ENCODE measurements at places on chromosomes 2 and 18.

DNA sequence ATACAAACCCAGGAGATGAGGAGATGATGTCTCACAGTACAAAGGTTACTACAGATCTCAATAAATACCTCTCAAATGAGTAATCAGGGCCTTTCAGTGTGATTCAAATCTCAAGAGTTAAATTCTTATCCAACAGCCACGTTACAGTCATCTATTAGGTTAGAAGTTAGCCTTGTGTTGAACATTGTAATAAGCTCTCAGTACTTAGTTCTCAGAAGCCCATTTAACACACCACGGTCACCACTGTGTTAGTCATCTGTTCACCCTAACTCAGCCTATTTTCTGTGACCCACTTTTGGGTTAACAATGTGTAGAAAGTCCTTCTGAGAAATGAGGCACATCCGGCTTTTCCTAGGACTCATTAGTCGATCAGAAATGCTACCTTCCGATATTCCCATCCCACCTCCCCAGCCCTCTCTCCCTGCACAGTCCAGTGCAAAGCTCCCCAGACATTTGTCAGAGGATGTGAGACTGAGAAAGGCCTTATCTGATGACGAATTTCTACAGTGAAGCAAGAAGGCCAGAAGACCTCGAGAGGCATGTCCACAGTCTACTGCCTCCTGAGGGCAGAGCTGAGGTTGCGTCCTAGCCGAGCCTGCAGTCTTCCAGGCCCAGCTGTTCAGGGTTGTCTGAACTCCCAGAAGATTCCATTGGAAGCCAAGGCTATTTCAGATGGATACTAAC lies 92.6 kb downstream of the ACTR2 start:
- DNase-seq = no peak

- no peak for DNase-seq
These were observed 223.6 kb downstream of the SLC8A1 start for GRCh38 chr2:40228310-40228709.

DNA sequence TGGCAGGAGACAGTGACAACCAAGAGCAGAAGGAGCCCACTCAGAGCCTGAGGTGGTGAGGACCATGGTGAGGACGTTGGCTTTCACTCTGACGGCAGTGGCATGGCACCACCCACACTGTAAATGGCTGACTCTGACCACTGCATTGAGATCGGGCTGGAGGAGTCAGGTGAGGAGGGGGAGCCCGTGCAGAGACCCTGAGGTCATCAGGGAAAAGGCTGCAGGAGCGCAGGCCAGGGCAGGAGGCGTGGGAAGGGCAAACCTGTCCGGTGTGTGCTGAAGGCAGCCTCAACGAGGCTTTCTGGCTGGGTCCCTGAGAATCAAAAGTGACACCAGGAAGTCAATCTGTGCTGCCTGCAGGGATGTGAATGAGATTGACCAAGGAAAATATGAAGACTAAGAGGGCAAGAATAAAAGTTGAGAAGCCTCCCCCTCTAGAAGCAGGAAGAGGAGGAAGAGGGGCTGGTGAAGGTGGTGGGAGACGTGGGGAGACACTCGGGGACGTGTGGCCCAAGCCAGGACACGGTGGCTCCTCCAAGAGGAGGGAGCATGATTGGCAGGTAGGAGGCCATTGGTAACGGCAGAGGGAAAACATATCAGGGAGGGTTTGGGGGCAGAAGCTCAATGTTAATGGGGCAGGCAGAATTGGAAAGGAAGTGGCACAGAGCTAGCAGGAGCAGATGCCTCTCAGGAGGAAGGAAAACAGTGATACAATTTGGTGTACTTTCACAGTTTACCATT lies 2.0 kb upstream of the OR6B3 start:
- DNase-seq = no peak

DNA sequence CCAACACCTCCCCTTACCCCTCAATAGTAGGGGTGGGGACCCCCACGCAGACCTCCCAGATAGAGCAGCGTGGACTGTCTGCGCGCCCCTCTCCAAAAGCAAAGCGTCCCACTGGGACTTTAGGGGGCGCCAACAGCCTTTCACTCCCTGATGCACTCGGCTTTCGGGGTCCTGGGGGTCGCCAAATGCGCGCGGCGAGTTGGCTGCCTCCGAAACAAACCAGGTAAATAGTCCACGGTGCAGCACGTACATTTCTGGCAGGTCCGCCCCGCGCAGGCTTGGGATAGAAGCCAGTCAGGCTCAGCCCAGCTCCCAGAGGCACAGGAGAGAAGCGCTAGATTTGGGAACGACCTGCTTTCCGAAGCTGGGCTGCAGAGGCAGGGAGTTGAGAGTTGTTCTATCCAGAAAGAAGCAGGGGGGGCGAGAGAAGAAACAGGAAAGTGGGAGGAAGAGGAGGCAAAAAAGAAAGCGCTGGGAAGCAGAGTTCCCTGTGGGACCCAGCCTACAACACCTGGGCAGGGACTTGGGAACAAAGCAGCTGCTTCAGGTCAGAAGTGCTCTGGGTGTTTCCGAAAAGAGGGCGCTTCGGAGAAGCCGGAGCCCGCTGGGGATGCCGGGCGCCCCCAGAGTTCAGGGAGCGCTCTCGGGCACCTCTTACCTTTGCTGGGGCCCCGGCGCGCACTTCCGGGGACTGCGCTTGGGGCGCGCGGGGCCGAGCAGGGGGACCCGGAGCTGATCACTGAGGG lies 544 bp downstream of the EVA1A start:
- no peak for DNase-seq

GRCh38 chr2:210230518-210230917 lies 5.3 kb upstream of the ACADL start:
- DNase-seq = no peak

- no peak for DNase-seq
These were observed 131.8 kb downstream of the BAZ2B start for GRCh38 chr2:159484532-159484931.

DNA sequence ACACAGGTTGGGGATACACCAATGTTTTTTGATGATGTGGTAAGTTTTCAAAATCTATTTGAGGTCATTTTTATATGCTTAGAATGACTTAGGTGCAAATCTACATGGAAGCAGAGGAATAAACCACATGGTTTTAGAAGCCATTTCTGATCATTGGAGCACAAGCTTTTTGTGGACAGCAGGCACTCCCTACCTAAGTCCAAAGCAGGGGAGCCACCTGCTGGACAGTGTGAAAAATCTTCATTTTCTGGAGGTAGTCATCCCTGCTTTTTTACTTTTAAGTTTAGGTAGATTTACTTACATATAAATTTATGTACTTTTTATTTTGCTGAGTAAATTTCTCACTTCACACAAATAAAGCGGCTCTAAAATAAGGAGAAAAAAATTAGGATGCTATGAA lies 323.2 kb downstream of the PLCL1 start:
- no peak for DNase-seq

- no peak for DNase-seq
These were observed 86.7 kb downstream of the TTC27 start for GRCh38 chr2:32714521-32714920.

- no peak for DNase-seq
These were observed 6.7 kb upstream of the ATG16L1 start for GRCh38 chr2:233244818-233245217.

GRCh38 chr2:138122891-138123290 lies 158.6 kb downstream of the HNMT start:
- DNase-seq = no peak

DNA sequence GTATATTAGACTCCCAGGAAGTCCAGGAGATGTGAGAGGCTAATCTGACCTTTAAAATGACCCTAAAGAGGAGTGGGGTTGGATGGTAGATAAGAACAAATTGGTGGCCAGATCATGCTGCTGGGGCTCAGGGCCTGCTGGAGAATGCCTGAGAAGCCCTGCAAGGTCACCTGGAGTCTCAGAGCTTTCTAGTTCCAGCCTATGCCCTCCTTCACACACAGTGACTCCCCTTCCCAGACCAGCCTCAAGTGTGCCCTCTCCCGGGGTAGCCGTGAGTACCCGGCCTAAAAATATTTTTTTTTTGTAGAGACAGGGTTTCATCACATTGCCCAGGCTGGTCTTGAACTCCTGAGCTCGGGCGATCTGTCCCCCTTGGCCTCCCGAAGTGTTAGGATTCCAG lies 44.2 kb upstream of the FZD5 start:
- no peak for DNase-seq

GRCh38 chr18:24076950-24077349 lies 61.9 kb upstream of the CABYR start:
- no peak for DNase-seq

DNA sequence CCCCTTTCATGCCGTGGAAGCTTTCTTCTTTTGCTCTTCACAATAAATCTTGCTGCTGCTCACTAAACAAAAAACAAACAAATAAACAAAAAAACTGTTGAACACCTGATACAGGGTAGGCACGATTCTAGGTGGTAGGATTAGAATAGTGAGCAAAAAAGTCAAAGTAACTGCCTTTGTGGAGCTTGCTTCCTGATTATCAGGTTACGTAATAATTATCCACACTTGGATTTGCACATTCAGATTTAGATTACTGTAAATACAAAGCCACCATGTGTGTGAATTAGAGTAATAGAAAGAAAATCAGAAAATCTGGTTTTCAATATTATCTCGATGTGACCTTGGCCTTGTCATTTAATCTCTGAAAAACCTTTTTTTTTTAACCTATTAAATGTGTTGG lies 307.1 kb downstream of the NRXN1 start:
- no peak for DNase-seq

DNA sequence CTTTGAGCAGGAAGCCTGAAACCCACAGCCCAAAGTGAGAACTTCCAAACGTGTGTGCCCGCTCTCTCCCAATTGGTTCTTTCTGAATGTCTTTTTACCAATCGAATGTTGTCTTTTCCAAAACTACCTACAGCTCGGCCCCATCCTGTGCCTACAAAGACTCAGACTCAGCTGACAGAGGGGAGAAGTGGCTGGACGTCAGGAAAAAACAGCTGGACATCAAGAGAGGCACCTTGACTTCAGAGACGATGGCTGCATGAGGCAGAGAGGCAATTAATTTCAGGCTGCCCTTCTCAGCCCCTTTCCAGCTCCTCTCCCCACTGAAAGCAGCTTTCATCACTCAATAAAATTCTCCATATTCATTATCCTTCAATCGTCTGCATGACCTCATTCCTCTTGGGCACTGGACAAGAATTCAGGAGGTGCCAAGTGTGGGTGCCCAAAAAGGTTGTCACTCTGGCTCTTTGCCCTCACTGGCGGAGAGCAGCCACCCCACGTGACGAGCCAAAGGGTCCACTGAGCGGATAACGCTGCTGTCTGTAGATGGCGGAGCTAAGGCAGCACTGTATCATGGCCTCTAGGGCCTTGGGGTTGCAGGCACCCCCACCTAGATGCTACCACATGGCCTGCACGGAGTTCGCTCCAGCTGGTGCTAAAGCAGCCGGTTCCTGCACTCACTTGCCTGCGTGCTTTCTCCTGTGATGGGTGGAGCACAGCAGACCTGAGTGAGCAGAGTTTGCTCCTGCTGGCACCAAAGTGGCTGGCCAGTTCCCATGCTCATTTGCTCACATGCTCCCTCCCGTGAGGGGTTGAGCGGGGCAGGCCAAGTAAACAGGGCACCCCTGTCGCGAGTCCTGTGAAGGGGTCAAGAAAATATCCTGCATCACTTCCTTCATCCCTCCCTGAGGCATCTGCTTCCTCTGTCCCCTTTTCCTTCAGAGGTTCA lies 37.9 kb downstream of the FAM210A start:
- no peak for DNase-seq

DNA sequence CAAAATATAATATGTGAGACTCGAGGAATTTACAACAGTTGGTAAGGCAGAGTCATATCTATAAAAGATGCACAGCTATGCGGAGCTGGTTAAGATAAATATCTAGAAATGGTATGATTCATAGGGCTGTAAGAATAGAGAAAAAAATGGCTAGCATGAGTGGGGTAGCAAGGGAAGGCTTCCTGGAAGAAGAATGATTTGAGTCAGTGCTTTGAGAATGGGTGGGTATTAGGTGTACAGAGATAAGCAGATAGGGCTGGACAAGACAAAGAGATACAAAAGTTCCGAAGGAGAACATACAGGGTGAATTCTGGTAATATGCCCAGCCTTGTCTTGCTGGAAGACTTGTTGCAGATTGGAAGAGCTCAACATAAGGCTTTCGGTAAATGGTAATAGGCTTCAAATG lies 291.5 kb upstream of the CCDC68 start:
- no peak for DNase-seq

GRCh38 chr18:59893971-59894370 lies 5.8 kb upstream of the PMAIP1 start:
- DNase-seq = no peak

DNA sequence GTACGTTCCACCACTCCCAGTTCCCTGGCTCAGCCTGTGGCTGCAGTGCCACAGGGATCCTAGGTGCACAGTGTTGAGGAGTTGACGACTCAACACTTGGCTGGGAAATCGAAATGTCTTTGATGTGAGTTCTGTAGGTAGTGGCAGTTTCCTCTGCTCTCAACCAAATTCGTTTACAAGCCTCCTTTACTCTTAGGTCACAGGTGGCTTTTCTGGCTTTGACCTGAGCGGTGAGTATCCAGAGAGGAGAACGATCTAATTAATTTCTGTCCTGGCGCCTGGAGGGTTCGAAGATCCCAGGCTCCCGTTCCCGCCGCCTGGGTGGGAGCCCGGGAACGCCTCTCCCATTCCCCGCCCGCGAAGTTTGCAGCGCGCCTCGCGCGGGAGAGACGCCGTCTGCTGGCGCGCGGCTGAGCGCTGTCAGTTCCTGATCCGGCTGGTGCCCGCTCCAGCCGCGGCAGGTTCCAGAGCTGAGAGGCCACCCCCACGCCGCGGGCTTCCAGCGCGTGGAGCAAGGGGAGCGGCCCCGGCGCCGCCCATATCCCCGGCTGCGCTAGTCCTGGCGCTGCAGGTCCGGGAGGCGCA lies at the start of gene LAMA3:
TSS of gene LAMA3 (plus strand) at position 423 of the 585 bp plus-strand sequence. CDS start 231 bp downstream, outside the sequence.
- DNase-seq = peak; percentile 9

DNA sequence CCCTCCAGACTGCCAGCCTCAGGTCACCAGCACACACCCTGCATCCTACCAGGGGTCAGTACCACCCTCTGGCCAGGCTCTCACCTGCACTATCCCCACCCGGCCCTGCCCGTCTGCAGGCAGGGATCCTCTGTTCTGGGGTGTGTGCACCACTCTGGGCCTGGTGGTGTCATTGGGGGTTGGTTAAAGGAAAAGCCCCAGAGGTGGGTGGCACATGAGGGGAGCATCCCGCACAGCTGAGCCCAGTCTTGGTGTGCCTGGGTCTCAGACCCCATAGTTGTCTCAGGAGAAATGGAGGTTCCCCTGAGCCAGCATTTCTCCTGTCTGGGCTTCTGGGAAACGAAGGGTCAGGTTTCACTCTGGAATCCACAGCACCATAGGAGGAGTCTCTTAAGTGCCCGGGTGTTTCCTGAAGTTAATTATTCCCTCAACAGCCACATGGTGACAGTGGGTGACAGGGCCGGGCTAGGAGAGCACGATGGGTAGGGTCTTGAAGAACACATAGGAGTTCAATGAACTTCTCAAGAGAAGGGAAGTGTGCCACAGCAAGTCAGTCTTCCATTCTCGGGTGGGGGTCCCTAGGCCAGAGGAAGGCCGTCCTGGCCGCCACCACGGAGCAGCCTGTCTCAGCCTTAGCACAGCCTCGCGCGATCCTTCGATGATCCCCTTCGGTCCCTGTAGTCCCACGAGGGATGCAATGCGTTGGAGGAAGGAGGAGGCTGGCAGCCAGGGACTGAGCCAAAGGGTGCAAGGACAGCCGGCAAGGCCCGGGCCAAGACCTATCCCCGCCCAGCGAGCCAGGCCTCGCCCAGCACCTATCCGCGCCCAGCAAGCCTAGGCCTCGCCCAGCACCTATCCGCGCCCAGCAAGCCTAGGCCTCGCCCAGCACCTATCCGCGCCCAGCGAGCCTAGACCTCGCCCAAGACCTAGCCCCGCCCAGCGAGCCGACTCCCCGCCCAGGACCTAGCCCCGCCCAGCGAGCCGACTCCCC lies 1.1 kb upstream of the FARP2 start:
- DNase-seq = peak; percentile 22

GRCh38 chr2:164974221-164974620 lies 18.9 kb upstream of the SLC38A11 start:
- no peak for DNase-seq

GRCh38 chr2:239601201-239601851 lies 200.5 kb upstream of the HDAC4 start:
- DNase-seq = no peak
